ENCODE measurements at places on chromosomes 2 and 18.

GRCh38 chr2:39990335-39990900 lies 211.4 kb upstream of the THUMPD2 start:
- H3K4me1 ChIP-seq, result peaks cover 14% of the 10 kb centered on the region
- H3K27ac ChIP-seq, result no peak overlapping the region
- H3K27me3 ChIP-seq, result no peaks in the 10 kb centered on the region

- no peaks in the 10 kb centered on the region for H3K27me3 ChIP-seq
- no peak overlapping the region for H3K4me3 ChIP-seq
- 0 out of 2 replicates have a peak overlapping the region, but pooled peaks have one; percentile 11 for H3K27ac ChIP-seq
- peaks cover 21% of the 10 kb centered on the region for H3K4me1 ChIP-seq
These were observed 118.7 kb downstream of the KLHL29 start for GRCh38 chr2:23503682-23504081.

GRCh38 chr18:78006774-78007260 lies 757.2 kb downstream of the GALR1 start:
- H3K4me3 ChIP-seq, result peak overlapping the region; percentile 40
- H3K27me3 ChIP-seq, result peaks cover 16% of the 10 kb centered on the region
- H3K4me1 ChIP-seq, result peaks cover 25% of the 10 kb centered on the region
- H3K36me3 ChIP-seq, result peaks cover 34% of the 10 kb centered on the region

- H3K27ac ChIP-seq, result no peak overlapping the region
- no peak overlapping the region for H3K4me3 ChIP-seq
- no peak for DNase-seq
- H3K36me3 ChIP-seq, result no peaks in the 10 kb centered on the region
- H3K4me1 ChIP-seq, result peaks cover 36% of the 10 kb centered on the region
These were observed 50.3 kb downstream of the ARL4C start for GRCh38 chr2:234446404-234447076.

- H3K27me3 ChIP-seq, result no peaks in the 10 kb centered on the region
- peaks cover 28% of the 10 kb centered on the region for H3K4me1 ChIP-seq
- DNase-seq, result no peak
- no peak overlapping the region for H3K27ac ChIP-seq
- H3K36me3 ChIP-seq, result peaks cover 4% of the 10 kb centered on the region
These were observed 134.5 kb downstream of the NCK2 start for GRCh38 chr2:105879106-105879802.

DNA sequence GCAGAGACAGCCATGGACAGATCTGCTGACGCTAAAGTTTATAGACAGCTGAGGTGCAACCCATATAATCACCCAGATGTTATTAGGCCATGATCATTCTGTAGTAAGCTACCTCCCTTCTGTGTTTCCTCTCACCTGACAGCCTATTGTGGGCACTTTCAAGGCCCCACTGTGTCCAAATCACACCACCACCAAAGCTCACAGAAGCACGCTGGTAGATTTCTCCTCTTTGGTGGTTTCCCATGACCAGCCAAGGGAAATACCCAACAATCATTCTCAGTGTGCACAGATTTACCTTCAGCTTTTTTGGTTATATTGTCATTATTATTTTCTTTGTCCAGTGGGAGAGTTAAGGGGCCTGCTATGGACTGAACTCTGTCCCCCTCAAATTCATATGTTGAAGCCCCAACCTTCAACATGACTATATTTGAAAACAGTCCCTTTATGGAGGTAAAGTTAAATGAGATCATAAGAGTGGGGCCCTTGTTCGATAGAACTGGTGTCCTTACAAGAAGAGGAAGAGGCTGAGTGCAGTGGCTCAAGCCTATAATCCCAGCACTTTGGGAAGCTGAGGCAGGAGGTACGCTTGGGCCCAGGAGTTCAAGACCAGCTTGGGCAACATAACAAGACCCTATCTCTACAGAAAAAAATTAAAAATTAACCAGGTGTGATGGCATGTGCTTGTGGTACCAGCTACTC lies 74.0 kb upstream of the MSH6 start:
- no peaks in the 10 kb centered on the region for H3K4me1 ChIP-seq
- H3K4me3 ChIP-seq, result no peak overlapping the region
- no peak overlapping the region for H3K27ac ChIP-seq
- H3K27me3 ChIP-seq, result no peaks in the 10 kb centered on the region
- no peak for DNase-seq
- H3K36me3 ChIP-seq, result peaks cover 2% of the 10 kb centered on the region

DNA sequence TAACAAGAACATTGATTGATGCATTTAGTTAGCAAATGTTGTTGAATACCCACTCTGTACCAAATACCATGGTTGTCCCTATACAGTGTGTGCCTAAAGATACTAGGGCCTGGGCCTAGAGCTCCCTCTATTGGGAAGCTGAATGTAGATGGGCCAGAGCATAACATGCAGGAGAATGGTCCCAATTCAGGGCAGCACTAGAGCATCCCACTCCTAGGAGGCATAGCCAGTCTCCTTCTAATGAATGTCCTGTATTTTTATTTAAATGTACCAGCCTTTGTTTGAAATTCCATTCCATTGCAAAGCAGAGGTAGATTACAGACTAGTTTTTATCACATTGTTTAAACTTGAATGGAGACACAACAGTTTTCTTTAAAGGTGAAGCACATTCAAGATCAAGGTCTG lies 90.6 kb downstream of the FEZ2 start:
- peak; percentile 66 for DNase-seq
- H3K4me1 ChIP-seq, result peaks cover 16% of the 10 kb centered on the region
- no peak overlapping the region for H3K27ac ChIP-seq
- H3K4me3 ChIP-seq, result no peak overlapping the region

DNA sequence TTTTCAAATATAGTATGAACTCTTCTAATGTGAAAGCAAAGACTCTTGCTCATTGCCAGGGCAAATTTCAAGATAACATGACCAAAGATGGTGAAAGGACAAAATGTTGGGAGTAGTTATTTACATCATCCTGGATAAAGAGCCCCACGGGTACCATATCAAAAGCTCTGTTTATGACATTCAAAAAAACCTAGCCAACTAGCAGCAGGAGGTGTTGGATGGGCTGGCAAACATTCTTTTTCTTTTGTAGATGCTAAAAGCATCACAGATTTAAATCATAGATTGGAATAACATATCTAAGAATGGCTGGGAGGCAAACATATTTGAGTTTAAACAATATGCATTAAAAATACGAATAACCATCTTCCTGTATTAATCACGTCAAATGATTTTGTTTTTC lies 153.5 kb downstream of the ICOS start:
- H3K36me3 ChIP-seq, result no peaks in the 10 kb centered on the region
- H3K27me3 ChIP-seq, result no peaks in the 10 kb centered on the region
- DNase-seq, result no peak
- no peak overlapping the region for H3K4me3 ChIP-seq
- no peak overlapping the region for H3K27ac ChIP-seq
- H3K4me1 ChIP-seq, result no peaks in the 10 kb centered on the region

DNA sequence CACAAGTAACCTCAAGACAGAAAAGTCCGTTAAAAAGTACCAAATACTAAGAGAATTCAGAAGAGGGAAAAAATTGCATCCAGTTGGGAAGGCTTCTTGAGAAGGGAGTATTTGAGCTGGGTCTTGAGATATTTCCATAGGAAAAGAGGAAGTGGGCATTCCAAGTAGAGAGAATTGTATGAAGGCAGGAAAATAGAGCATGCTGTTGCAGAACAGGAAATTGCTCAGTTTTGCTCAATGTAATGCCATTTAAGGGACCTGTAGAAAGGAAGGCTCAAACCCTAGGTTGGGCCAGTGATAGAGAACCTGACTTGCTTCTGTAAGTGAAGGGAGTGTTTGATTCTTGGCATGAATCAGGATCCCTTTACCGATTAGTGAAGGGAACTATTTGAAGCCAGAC lies 1.0 kb upstream of the ZC3H8 start:
- H3K4me3 ChIP-seq, result peak overlapping the region; percentile 79
- H3K4me1 ChIP-seq, result peaks cover 21% of the 10 kb centered on the region
- no peak for DNase-seq

DNA sequence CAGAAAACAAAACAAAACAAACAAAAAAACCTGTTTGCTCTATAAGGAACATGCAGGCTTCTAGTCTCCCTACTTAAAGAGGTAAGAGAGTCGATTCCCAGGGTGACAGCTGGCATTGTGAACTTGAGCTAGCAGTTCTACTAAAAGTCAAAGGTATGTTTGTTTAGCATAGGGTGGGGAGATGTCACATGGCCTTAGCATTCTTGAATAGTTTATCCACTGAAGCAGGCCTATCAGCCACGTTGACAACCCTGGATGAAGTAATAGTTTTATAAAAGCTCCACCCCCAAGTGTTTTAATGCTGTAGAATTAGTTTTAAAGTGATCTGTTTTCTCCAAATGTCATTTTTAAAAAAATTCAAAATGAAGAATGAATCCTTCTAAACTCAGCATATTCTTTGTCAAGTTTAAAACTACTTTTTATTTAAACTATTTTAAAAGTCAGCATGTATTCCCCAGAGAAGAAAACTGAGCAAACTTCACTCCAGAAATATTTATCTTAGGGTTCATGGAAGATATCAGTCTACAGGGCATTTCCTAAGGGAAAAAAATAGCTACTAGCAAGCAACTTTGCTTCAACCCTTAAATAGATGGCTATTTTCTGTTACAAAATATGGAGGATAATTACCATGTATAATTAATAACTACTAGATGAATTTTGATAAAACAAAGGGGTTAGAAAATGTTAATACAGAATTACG lies 1.7 kb downstream of the MYOM1 start:
- no peak overlapping the region for H3K4me3 ChIP-seq
- DNase-seq, result no peak

GRCh38 chr2:83742117-83742782 lies 716.8 kb downstream of the SUCLG1 start:
- no peaks in the 10 kb centered on the region for H3K27me3 ChIP-seq
- no peak overlapping the region for H3K27ac ChIP-seq
- H3K4me3 ChIP-seq, result no peak overlapping the region
- peaks cover 33% of the 10 kb centered on the region for H3K36me3 ChIP-seq
- no peak for DNase-seq

DNA sequence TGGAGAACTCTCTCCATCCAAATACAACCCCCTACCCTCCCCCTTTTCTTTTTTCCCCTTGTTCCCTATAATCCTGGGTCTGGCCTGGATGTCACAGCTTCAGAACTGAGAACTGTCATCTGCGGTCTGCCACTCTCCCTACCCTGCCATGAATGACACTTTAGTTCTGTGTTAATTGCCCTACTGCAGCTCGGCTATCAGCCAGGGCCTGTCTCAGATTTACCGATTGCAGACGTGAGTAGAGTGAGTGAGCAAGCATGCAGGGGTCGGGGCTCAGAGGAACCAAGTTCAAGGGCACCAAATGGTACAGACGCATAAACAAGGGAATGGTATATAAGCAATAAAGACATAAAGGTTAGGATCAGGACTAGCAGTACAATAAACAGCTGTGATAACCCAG lies 967.8 kb downstream of the BCL11A start:
- no peak overlapping the region for H3K27ac ChIP-seq
- no peak overlapping the region for H3K4me3 ChIP-seq
- no peak for DNase-seq
- no peaks in the 10 kb centered on the region for H3K27me3 ChIP-seq

DNA sequence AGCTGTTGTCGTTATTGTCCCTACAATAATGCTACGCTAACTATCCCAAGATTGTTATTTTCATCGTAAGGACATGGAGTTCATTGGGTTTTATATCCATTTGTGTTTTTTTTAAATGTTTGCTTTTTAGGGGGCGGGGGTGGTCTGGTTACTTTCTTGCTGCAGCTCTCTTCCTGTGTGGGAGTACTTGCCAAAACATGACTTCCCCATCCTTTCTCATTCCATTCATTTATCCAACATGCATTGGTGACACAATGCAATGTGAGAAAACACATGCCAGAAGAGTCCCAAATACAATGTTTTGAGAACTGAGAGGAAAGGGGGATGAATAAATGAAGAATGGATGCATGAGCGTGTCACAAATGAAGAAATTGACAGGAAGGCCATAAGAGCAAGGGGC lies 55.9 kb downstream of the E2F6 start:
- no peak overlapping the region for H3K4me3 ChIP-seq
- H3K4me1 ChIP-seq, result no peaks in the 10 kb centered on the region
- DNase-seq, result no peak
- H3K36me3 ChIP-seq, result no peaks in the 10 kb centered on the region
- H3K27ac ChIP-seq, result no peak overlapping the region
- H3K27me3 ChIP-seq, result no peaks in the 10 kb centered on the region

DNA sequence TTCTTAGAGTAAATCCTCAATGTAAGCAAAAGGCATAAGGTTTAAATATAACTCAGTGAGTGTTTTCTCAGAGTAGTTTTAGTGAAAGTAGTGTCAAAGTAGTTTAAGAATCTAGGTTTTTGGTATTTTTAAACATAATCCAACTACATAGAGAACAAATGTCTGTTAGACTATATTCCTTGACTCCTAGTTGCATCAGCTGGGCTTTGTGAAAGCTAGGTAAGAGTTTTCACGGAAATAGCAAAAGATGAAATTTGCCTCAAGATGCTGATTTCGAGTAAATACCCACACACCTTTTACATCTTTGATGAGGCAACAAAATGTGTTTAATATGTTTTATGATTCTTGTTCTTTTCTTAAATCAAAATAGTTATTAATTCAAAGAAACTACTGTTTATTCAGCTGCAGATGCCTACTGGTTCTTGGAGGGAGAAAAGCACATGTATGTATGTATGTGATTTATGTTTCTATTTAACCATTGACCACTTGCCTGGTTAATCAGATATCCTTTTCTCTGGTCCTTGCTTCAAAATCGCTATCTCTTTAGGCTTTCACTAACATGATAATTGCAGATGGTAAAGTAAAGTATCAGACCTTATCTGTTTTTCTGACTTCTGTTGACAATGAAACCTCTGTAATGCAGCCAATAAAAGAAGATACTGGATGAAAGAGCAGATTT lies 117.4 kb upstream of the NOSTRIN start:
- no peak overlapping the region for H3K27ac ChIP-seq
- no peak overlapping the region for H3K4me3 ChIP-seq
- no peak for DNase-seq
- peaks cover 28% of the 10 kb centered on the region for H3K4me1 ChIP-seq
